A549 treated with dexamethasone at 1 μM for 4 hours (cell line): ENCODE measurements at places on chromosomes 6 and 20. TPM values are rescaled to one million over a fixed set of nuclear protein-coding genes. Genes with fewer than 3 reads are reported as not detected.

ROMO1 gene
- total RNA-seq = 277 to 370 TPM (median 304 TPM) in 5 replicates

TRIM15 gene
- not detected in 5 replicates for total RNA-seq

LRFN2 gene
- total RNA-seq = 0.03 TPM in 1 of 5 replicates, not detected in the others

CDH4 gene
- total RNA-seq = 6.5 to 10.5 TPM (median 8.9 TPM) in 5 replicates

PPIL6 gene
- 3.4 to 4.8 TPM (median 4.6 TPM) in 5 replicates for total RNA-seq

PTGIS gene
- total RNA-seq = 0.02 to 0.07 TPM (median 0.06 TPM) in 3 of 5 replicates, not detected in the others

C6orf58 gene
- total RNA-seq = 0.07 to 0.32 TPM (median 0.15 TPM) in 4 of 5 replicates, not detected in the other
